Activated CD4-positive, alpha-beta T cell treated with anti-CD3 and anti-CD28 coated beads for 1 hour (primary cell): ENCODE measurements at places on chromosomes 5 and 9.

GRCh38 chr9:83714329-83714728 is 6.6 kb upstream of the UBQLN1 start:
- no peak for DNase-seq

- DNase-seq = no peak
These were observed at the start of gene GRIA1 for GRCh38 chr5:153490118-153491037. TSS of gene GRIA1 (plus strand) at chr5:153490670.

DNA sequence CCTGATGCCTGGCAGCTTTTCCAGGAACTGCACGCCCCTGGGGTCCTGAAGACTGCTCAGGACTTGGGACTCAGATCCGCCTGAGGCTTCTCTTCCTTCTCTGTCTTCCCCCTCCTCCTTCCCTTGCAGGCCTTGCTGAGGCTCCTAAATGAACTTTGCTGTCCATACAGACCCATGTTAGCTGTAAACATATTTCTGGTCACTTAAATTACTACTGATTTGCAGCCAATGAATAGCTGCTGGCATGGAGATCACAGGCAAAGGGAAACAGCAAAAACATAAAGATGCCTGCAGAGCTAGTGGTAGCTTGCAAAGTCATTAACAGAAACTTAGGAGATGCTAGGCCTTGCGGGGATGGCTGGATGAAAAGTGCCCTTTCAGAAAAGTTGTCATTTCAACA is 261.9 kb downstream of the GADD45G start:
- no peak for DNase-seq

GRCh38 chr9:82996941-82997340 is 66.0 kb downstream of the RASEF start:
- DNase-seq = no peak

- no peak for DNase-seq
These were observed 27.2 kb downstream of the NEK6 start for GRCh38 chr9:124284940-124285441.

GRCh38 chr5:143659599-143660238 is 152.2 kb upstream of the HMHB1 start:
- DNase-seq = no peak

- DNase-seq = no peak
These were observed 53.0 kb downstream of the PSD2 start for GRCh38 chr5:139848508-139849100.

DNA sequence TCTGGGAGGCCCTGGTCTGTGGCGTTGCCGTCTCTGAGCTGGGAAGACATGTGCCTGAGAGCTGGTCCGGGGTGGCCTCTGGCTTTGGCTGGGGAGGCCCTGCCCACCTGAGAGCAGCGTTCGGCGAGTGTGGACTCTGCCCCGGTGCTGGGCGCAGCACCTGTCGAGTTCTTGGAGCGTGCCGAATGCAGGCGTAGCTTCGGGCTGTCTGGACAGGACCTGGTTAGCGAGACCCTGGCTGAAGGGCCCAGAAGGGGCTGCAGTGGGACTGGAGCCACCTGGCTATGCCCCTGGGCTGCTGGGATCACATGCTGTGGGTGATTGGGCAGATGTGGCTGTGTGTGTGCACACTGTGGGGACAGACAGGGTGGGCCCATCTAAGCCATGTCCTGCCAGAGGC is 56.5 kb downstream of the RXRA start:
- DNase-seq = no peak

- no peak for DNase-seq
These were observed 8.7 kb upstream of the GFRA3 start for GRCh38 chr5:138282920-138283742.

- DNase-seq = no peak
These were observed 424.8 kb upstream of the SMC2 start for GRCh38 chr9:103669296-103669695.

- DNase-seq = no peak
These were observed 12.1 kb upstream of the ABLIM3 start for GRCh38 chr5:149129181-149129580.

DNA sequence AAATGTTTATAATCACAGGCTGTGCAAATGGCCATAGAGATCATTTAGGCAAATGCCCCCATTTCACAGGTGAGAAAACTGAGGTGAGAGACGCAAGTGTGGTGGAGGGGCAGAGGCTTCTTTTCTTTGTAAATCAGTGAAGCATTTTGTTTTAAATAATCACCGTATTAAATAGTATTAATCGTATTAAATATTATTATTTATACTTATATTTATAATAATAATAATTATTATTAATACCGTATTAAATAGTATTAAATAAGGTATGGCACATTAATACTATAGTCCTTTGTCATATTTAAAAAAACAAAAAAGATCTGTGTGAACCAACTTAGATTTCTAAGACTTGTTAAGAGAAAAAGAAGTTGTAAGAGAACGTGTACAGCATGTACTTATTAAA is 32.6 kb upstream of the SH3PXD2B start:
- DNase-seq = no peak
